ENCODE measurements at places on chromosomes 1 and 21.
A peak's percentile ranks its signal among the peaks of the same experiment; 100 is the strongest.

DNA sequence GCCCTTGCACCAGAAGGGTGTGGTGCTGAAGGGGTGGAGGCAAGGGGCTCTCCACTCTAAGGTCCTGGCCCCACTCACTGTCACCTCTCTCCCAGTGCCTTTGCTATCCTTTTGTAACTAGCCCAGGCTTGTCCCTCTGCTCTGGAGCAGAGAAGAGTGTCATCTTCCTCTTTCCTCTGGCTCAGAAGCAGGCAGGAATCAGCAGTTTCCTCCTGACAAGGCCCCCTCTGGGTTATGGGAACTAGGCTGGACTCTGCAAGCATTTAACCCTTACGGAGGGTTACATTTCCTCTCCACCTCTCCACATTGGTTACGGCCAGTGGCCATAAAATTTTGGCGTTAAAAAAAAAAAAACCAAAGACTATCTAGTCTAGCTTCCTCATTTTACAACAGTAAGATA, 30.4 kb downstream of the PLXNA2 start:
- DNase-seq, result no peak

- DNase-seq, result no peak
These were observed 24.5 kb downstream of the ELF3 start for GRCh38 chr1:202034683-202035462.

- DNase-seq, result no peak
These were observed 40.5 kb upstream of the RBBP5 start for GRCh38 chr1:205162301-205162700.

DNA sequence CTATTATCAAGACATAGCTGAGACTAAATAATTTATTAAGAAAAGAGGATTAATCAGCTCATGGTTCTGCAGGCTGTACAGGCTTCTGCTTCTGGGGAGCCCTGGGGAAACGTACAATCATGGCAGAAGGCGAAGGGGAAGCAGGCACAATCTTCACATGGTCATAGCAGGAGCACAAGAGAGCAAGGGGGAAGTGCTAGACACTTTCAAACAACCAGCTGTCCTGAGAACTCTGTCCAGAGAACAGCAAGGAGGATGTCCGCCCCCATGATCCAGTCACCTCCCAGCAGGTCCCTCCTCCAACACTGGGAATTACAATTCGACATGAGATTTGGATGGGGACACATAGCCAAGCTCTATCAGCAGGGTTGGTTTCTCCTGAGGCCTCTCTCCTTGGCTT, 10.3 kb upstream of the SLC45A1 start:
- DNase-seq, result no peak

DNA sequence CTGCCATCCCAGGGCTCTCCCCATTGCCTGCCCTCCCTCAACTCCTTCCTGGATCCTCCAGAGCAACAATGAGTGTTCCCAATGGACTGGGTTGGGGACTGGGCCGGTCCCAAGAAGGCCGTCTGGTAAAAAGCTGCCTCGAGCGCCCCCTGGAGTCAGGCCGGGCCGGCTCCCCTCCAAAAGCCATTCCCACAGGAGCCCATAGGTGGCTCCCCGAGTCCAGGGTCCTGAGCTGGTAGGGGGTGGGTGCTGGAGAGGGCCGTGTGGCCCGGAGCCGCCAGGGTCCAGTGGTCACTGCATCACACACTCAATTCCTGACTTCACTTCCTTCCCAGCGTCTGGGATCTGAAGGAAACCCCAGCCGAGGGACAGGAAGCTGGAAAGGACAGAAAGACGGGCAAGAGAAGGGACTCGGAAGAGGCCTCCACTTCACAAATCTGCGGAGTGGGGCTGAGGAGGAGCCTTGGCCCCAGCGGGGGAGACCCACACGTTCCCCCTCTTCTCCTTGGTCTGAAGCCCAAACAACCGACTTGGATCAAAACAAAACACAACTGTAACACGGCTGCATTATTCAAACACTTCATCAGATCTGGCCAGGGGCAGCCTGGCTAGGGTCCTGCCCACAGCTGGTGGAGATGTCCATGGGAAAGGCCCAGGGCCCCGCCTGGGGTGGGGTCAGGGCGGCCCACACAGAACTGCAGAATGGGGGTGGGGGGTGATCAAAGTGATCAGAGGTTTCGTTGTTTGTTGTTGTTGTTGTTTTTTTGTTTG, 10.9 kb upstream of the ALDH4A1 start:
- DNase-seq, result peak; percentile 50

GRCh38 chr21:28086861-28087581, 905.7 kb downstream of the LTN1 start:
- DNase-seq, result no peak

GRCh38 chr1:186828611-186829454, at the start of gene PLA2G4A:
Gene PLA2G4A (plus strand): TSS chr1:186828949. CDS start chr1:186854355, 25,406 bp downstream.
- no peak for DNase-seq

GRCh38 chr1:39269791-39270342, 65.4 kb downstream of the MACF1 start:
- DNase-seq, result no peak

DNA sequence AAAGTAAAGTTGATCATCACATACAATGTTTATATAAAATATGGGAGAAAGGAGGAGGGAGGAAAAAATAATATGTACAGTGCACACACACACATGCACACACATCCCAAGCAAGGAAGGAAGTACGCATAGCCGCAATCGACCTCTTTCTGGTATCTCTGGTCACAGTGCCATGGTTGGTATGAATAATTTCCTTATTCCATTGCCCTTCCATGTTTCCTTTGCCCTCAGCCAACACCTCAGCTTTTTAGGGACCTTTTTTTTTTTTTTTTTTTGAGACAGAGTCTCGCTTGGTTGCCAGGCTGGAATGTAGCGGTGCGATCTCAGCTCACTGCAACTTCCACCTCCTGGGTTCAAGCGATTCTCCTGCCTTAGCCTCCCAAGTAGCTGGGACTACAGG, 20.6 kb downstream of the CITED4 start:
- DNase-seq, result no peak

GRCh38 chr1:65197636-65198035, 49.6 kb downstream of the AK4 start:
- DNase-seq, result no peak

- no peak for DNase-seq
These were observed at the start of gene LCE2A for GRCh38 chr1:152697701-152698600. Gene LCE2A (plus strand): TSS chr1:152698345. CDS start chr1:152698902, 557 bp downstream.

- DNase-seq, result no peak
These were observed 114.0 kb downstream of the DTL start for GRCh38 chr1:212149566-212149965.

DNA sequence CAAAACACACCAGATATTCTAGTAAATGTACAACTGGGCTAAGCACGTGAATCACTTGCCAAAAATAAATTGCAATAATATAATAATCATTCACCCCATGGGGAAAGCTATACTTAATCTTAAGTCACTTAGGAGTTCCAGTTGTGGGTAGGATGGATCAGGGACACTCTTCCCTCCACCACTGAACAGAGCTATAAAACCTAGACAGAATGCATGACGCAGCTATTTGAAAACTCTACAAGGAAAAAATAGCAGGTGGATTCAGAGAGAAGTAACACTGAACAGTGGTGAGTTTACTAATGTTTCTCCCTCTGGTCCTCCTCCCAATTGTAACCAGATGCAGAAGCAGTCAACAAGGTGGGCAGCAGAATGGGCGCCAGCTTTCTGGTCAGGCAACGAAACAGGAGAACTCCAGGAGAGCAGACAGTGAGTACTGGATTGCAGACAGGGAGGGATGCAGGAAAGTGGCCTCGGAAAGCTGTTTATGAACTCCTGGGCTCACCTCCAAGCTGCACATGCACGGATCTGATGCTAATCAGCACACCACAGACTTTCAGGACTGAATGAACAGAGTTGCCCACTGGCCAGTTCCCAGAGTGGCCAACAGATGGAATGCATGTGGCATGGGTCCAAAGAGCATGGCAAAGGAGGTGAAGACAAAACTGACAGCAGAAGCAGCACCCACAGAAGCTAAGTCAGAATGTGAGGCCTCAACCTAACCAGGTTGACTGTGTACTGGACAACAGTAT, 41.4 kb downstream of the TARBP1 start:
- no peak for DNase-seq

DNA sequence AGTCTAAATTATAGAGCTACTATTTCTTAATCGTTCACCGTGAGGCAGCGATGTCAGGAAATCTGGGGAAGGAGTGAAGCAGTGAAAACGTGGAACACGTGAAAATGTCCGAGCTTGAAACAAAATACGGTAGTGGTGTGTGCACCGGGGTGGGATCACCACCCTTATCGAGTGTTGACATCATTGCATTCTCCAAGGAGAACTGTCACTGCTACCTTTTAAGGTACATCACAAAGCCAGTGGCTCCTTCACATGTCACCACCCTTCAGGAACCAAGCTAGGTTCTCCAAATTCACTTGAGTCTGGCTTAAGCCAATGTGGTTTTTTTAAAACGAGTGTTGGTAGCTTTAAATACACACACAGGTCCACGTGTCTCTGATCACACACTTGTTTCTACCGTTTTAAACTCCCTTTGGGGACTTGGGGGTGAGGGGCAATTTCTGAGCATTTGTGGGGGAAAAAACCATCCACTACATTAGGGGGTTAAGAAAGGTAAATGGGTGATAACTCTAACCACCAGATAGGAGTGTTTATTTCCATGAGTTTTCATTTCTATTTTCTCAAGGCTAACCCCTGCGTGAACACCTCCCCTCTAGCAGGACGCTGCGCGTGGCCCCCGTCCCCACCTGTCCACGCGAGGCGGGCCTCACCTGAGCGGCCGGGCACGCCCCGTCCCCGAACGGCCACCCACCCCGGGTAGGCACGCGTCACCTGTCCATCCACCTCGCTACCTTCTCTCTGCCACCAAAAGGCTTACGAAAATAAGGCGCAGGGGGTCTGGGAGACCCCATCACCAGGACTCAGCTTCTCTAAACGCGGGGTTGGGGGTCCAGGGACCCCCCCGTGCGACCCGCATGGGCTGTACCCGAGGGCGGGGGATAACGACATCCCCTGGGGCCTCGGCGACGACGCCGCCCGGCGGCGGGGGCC, 978 bp downstream of the PRDM15 start:
- no peak for DNase-seq

DNA sequence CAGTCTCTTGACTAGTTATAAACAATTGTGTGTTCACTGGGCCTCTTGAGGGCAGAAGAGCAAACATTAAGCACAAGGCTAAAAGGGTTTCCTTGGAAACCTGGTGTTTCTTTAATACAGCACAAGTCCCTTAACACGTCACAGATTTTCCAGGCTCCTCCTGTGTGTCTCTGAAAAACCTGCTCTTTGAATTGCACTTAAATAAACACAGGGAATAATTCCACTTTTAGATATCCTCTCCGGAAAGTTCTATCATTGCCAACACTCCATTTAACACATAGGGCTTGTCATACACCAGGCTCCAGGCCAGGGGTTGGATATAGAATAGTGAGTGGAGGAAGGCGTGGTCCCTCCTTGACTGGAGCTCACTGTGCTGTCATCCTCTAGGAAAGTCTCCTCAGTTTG, 442.6 kb downstream of the DSCAM start:
- no peak for DNase-seq

DNA sequence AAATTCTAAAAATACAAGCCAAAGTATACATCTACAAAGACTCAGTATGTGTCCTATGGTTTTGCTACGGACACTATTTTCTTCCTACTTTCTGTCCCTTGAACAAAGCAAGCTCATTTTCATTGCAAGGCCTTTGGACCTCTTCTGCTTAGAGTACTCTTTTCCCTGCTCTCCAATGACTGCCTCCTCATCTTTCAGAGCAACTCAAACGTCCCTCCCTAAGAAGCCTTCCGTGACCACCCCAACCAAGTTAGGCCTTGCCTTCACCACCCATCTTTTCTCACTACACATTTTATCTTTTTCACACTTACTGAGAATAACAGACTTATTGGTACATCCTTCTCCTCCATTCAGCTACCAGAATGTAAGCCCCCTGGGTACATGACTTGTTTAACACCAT, 39.9 kb downstream of the ENAH start:
- DNase-seq, result no peak

GRCh38 chr1:7171168-7171567, 385.9 kb downstream of the CAMTA1 start:
- DNase-seq, result no peak

GRCh38 chr21:41809891-41810596, 43.2 kb upstream of the RIPK4 start:
- no peak for DNase-seq

DNA sequence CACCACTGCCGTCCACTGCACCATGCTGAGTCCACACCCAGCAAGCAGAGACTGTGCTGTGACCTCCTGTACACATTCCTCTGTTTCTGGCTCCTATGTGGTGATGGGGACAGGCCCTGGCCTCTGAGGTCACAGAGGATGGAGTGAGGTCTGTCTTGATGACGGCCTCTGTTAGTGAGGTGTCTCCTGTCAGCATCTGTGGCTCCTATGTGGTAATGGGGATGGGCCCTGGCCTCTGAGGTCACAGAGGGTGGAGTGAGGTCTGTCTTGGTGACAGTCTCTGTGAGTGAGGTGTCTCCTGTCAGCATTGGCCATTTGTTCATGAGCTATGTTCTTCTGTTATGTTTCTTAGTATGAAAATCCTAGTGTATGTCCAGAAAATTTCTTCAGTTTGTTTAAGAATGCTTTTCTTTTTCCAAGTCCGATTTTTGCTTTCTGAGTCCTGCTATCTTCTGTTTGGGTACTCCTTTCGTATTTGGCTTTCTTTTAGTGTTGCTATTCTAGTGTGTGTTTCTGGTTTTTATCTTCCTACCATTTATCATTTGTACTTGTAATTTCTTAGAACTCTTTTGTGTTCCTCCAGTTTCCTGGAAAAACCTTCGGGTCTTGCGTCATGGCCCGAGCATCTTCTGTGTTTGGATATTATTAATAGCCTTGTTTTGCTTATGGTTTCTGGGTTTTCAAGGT, 13.4 kb downstream of the SNAP47 start:
- DNase-seq, result no peak

- no peak for DNase-seq
These were observed 131.0 kb downstream of the ROR1 start for GRCh38 chr1:63904826-63905225.

- no peak for DNase-seq
These were observed 122.3 kb downstream of the TNFSF18 start for GRCh38 chr1:172928412-172928811.

GRCh38 chr1:80827666-80828065, 973.1 kb upstream of the ADGRL2 start:
- no peak for DNase-seq

GRCh38 chr1:42146626-42147320, 6.4 kb upstream of the GUCA2B start:
- DNase-seq, result peak; percentile 63

- DNase-seq, result no peak
These were observed 112.3 kb downstream of the TM2D1 start for GRCh38 chr1:61612602-61613001.

GRCh38 chr1:234720709-234721441, 110.9 kb upstream of the IRF2BP2 start:
- no peak for DNase-seq

- DNase-seq, result no peak
These were observed 19.2 kb downstream of the EBNA1BP2 start for GRCh38 chr1:43152866-43153265.

- DNase-seq, result no peak
These were observed 805.3 kb downstream of the USP25 start for GRCh38 chr21:16535102-16535422.

GRCh38 chr1:1883092-1883873, 7.6 kb downstream of the GNB1 start:
- no peak for DNase-seq

All from stimulated activated CD4-positive, alpha-beta T cell treated with anti-CD3 and anti-CD28 coated beads, Interleukin-1b, Interleukin-23, amount 100 ng/mL, for 1 hour (primary cell).